AG04450 (cell line): ENCODE measurements at places on chromosomes 12 and 14. TPM values are rescaled to one million over a fixed set of nuclear protein-coding genes. Genes with fewer than 3 reads are reported as not detected.

NGB gene
- not detected in 2 replicates for polyA plus RNA-seq

OASL gene
- polyA plus RNA-seq, result 0.05 TPM in 2 replicates

KRT78 gene
- not detected in 2 replicates for polyA plus RNA-seq

SCNN1A gene
- polyA plus RNA-seq, result 0.25 and 0.26 TPM in 2 replicates

ATXN7L3B gene
- polyA plus RNA-seq, result 31.3 and 37.3 TPM in 2 replicates

FOXA1 gene
- polyA plus RNA-seq, result 0.07 and 0.17 TPM in 2 replicates

TAS2R30 gene
- polyA plus RNA-seq, result 0.07 TPM in 1 of 2 replicates, not detected in the other

HOXC10 gene
- not detected in 2 replicates for polyA plus RNA-seq

KLRK1 gene
- polyA plus RNA-seq, result not detected in 2 replicates

GALNT4 gene
- polyA plus RNA-seq, result 5.3 and 7.3 TPM in 2 replicates

NRL gene
- 0.41 and 0.46 TPM in 2 replicates for polyA plus RNA-seq

FAM222A gene
- polyA plus RNA-seq, result 0.15 and 0.16 TPM in 2 replicates

SLCO1B3 gene
- not detected in 2 replicates for polyA plus RNA-seq

PRIM1 gene
- polyA plus RNA-seq, result 6.2 and 6.7 TPM in 2 replicates

OTUB2 gene
- polyA plus RNA-seq, result 2.1 and 2.3 TPM in 2 replicates

NANOG gene
- 0.01 TPM in 1 of 2 replicates, not detected in the other for polyA plus RNA-seq

PROX2 gene
- polyA plus RNA-seq, result not detected in 2 replicates

RFLNA gene
- polyA plus RNA-seq, result not detected in 2 replicates

SLC8A3 gene
- polyA plus RNA-seq, result not detected in 2 replicates

ANKS1B gene
- polyA plus RNA-seq, result 0.17 and 0.22 TPM in 2 replicates

BCL11B gene
- polyA plus RNA-seq, result not detected in 2 replicates

NEUROD4 gene
- not detected in 2 replicates for polyA plus RNA-seq

RPGRIP1 gene
- polyA plus RNA-seq, result not detected in 2 replicates

NFE2 gene
- 0.25 and 0.37 TPM in 2 replicates for polyA plus RNA-seq

ZNF219 gene
- polyA plus RNA-seq, result 3.9 and 4.8 TPM in 2 replicates
